Activated CD4-positive, CD25-positive, alpha-beta regulatory T cell treated with anti-CD3 and anti-CD28 coated beads, Interleukin-2, amount 50 U/mL, for 24 hours (primary cell): ENCODE measurements at places on chromosomes 5 and 9.

GRCh38 chr9:89536145-89536574, 38.2 kb upstream of the SEMA4D start:
- peak; percentile 76 for ATAC-seq

DNA sequence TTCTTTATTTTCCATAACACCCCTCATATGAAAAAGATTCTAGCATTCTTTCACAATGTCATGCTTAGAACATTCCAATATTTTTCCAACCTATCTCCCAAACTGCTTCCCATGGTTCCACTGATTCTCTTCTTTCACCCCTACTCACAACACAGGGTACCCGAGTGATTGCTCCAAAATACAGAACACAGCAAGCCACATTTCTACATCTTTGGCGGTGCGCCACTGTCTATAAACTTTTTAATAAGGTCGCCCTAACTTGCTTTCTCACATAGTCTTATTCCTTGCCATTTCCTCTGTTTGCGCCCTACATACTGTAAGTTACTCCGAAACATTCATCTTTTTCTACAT, 517.1 kb downstream of the RAB3C start:
- ATAC-seq, result no peak

- no peak for ATAC-seq
These were observed at the start of gene PTGDS for GRCh38 chr9:136977223-136977622. Gene PTGDS (plus strand): TSS chr9:136977504. CDS start chr9:136977579, 75 bp downstream.

GRCh38 chr5:176711883-176712282, 64.6 kb downstream of the TSPAN17 start:
- no peak for ATAC-seq

DNA sequence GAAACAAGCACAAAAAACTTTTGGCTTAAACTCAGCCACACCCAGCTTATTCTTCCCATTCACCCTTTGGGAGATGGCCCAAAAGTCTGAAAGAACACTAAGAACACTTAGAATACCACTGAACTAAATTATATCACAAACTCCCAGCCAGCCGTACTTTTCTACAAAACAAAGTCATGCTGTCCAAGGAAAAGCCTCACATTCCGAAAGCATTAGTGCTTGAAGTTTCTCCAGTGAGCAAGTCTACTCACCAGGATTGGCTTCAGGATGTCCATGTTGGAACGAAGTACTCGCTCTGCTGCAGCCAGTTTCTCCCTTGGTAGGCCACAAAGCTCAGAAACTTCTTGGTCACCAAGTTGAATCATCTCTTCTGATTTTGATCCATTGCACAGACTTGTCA, 69.7 kb downstream of the ABCA1 start:
- no peak for ATAC-seq

- ATAC-seq, result no peak
These were observed 778.2 kb downstream of the MTRR start for GRCh38 chr5:8647111-8647510.

DNA sequence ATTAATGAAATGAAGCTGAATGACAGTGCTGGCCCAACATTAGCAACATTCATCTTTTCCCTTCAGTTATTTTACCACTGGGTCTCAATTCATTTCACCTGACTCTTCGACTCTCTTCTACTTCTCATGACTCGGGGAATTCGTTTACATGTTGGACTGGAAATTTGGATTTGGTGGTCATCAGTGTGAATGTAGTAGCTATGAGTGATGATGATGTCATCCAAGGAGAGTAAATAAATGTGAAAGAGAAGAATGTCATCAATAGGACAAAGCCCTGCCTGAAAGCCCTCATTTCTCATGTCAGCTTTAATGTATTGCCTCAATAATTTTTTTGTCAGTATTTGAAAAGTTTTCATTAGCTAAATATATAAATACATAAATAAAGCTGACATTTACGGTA, 21.9 kb upstream of the CFAP95 start:
- no peak for ATAC-seq

- ATAC-seq, result no peak
These were observed 19.0 kb downstream of the PTCH1 start for GRCh38 chr9:95497772-95498171.

DNA sequence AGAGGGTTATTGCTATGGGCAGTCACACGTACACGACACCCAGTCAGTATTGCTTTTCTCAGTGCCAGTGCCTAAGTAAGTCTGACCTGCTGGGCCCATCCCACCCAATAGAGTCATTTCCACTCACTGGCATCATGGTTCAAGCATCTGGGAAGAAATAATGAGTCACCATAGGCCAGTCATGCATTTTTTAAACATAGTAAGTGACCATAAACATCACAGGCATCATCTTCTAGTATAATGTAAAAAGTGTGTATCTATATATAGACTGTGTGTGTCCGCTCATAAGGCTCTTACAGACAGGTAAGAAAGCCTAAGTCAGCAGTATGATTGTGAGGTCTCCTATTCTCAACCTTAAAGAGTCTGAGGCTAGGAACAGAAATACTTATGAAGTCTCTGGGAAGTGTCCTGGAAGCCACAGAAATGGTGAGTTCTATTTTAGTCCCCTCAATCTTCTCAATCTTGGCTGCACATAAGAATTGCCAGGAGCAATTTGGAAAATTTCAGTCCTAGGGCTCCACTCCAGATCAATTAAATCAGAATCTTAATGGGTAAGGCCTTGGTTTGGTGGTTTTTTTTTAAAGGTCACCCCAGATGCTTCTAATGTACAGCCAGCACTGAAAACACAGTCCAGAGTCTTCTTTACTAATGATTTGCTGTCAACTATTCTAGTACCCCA, 65.2 kb downstream of the ZNF366 start:
- ATAC-seq, result no peak

- ATAC-seq, result peak; percentile 76
These were observed 36.3 kb downstream of the VCP start for GRCh38 chr9:35035851-35036701.

- ATAC-seq, result no peak
These were observed 283.5 kb upstream of the C9orf72 start for GRCh38 chr9:27856748-27857147.

DNA sequence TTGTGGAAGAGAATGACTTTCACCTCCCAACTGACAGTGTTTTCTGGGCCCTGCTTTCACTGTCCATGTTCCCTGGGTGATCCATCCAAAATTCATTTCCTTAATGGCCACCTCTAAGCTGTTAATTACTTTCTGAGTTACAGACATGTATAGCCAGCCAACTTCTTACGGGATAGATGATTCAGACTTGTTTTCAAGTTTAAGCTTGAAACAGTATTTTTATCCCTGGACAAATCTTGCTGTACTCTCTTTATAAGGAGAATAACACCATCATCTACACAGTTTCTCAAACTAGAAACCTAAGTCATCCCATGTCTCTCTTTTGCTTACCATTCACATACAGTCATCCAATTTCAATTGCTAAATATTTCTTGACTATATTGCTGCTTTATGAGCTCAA, 6.9 kb downstream of the FAM174A start:
- no peak for ATAC-seq

GRCh38 chr5:180865981-180866695, 5.1 kb upstream of the ZFP62 start:
- ATAC-seq, result no peak

- no peak for ATAC-seq
These were observed 73.1 kb downstream of the PBX3 start for GRCh38 chr9:125820100-125820804.

GRCh38 chr9:132008184-132008803, 71.4 kb downstream of the MED27 start:
- ATAC-seq, result no peak

DNA sequence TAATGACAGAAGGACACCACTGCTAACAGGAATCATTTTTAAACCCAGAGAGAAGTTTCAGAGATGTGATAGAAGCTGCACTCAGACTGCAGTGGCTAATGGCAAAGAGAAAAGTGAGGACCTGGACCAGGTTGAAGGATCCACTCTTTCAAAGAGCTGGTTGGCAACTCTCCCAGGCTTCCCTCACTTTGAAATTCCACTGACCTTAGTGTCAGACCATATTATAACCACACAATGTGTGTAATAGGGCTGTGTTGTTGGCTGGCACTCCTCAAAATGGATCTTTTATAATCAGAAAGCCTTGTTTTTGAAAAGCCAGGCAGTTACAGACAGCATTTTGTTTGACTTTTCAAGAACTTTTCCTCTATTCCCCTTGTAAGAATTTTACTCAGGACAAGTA, 280.7 kb downstream of the PRELID2 start:
- ATAC-seq, result no peak

- ATAC-seq, result peak; percentile 46
These were observed 28.1 kb downstream of the LMNB1 start for GRCh38 chr5:126805063-126805462.

- ATAC-seq, result no peak
These were observed 23.8 kb downstream of the SVEP1 start for GRCh38 chr9:110555551-110556331.

DNA sequence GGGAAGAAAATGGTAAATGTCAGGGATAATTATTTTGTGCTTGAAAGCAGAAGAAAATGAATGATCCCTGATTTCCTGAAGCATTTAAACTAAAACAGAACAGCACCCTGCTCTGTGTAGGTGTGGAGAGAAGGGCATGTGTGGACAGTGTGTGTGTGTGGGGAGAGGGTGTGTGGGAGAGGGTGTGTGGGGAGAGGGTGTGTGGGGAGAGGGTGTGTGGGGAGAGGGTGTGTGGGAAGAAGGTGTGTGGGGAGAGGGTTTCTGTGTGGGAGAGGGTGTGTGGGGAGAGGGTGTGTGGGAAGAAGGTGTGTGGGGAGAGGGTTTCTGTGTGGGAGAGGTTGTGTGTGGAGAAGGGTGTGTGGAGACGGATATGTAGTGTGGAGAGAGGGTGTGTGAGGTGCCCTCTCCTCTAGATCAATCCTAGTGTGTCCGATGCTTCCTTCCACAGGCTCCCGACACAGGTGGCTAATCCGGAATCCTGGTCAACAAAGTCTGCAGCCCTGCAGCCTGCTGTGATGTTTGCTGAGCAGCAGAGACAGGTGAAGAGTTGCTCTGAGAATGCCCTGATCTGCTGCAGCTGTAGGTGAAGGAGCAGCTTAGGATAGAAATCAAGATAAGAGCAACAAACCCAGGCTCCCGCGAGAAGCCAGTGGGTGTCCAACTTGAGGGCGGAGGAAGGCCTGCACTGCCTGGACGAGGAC, 15.5 kb downstream of the IRX4 start:
- no peak for ATAC-seq

- no peak for ATAC-seq
These were observed 47.9 kb downstream of the SLC36A1 start for GRCh38 chr5:151495320-151495719.

- ATAC-seq, result peak; percentile 17
These were observed 90.7 kb upstream of the FSTL4 start for GRCh38 chr5:133702791-133703770.

GRCh38 chr5:53110156-53110555, 599 bp upstream of the MOCS2 start:
- peak; percentile 1 for ATAC-seq

- peak; percentile 37 for ATAC-seq
These were observed 20.8 kb downstream of the STKLD1 start for GRCh38 chr9:133396952-133397351.

DNA sequence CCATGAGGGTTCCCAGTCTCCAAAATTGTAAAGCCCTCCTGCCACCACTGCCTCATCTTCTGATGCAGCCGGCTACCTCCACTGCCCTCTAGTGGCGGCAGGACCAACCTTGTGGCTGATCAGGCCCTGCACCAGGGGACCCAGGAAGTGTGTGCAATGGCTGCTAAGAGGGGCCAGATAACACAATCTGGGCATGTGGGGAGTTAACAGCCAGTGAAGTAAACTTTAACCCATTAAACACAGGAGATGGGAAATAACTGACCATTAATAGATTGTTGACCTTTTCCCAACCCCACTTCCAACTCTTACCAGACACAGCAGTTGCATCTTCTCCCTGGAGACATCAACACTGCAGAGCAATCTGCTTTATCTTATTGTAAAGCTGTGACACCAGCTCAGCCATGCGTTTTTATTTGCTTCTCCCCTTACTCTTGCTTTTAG, 63.3 kb downstream of the FREM1 start:
- ATAC-seq, result peak; percentile 63

DNA sequence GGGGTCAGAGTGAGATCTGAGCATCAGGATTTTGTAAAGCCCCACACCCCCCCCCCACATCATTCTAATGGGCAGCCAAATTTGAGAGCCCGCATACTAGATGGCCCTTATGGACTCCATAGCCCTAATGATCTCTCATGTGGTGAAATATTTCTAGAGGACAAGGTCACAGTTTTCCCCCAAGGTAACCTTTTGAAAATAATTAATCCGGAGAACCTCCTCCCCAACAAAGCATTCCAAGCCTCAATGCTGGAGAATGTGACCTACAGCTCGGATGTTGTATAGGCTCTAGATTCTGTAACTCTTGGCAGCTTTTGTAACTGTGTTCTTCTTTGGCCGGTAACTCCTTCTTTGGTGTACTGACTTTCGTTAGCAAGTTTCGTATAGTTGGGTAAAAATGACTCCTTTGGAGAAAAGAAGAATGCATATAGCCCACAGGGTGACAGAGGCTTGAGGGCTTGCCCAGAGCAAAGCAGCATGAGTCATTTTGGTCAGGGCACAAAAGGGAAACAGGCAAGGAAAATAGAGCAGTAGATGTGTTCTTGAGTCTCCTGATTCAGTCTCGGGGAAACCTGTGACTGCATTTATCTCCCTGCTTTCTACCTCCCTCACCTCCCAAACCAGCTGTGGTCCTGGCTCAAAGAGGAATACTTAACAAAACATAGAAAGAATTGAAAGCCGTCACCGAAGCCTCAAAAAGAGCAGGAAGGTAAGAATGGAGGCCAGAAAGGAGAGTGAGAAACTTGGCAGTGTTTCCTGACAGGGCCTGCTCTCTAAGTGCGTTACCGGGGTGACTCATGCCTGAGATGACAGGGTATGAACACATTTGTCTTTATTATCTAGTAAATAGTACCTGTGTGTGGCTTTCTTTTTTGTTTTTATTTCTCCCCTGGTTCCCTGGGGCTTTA, 6.6 kb upstream of the XPA start:
- peak; percentile 86 for ATAC-seq

GRCh38 chr9:89247431-89248353, 63.3 kb upstream of the CKS2 start:
- ATAC-seq, result no peak

DNA sequence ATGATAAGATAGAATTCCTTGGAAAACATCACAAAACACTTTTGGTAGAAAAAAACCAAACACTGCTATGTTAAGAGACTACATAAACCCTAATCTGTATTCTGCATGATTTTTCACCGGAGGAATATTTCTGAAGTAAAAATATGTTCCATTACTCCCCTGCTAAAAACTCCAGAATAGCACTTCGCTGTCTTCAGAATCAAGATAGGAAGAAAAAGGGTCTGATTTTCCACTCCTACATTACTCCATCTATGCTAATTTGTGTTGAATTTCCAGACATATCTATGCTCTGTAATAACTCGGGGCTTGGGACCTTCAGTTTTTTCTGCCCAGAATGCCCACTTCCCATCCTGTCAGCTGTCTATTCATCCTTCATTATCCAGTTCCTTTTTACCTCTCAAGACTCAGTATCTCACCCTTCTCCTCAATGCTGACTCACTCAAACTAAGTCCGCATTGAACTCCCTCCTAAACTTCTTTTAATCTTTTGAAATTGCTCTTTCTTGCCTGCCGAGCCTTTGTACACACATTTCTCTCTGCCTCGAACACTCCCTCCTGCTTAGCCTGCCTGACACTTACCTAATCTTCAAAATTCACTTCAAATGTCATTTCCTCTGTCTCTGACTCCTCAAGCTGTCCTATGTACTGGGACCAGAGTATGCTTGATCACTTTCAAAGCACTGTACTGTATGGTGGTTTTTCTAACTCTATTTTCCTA, 171.0 kb downstream of the ARRDC3 start:
- no peak for ATAC-seq

- no peak for ATAC-seq
These were observed 3.0 kb downstream of the RAD23B start for GRCh38 chr9:107286057-107286456.
